Esophagus squamous epithelium (tissue), 5 donors: ENCODE measurements at places on chromosomes 16 and 17.

- no peak for DNase-seq
Measured at GRCh38 chr17:31269036-31269577, 27.9 kb downstream of the OMG start.

DNA sequence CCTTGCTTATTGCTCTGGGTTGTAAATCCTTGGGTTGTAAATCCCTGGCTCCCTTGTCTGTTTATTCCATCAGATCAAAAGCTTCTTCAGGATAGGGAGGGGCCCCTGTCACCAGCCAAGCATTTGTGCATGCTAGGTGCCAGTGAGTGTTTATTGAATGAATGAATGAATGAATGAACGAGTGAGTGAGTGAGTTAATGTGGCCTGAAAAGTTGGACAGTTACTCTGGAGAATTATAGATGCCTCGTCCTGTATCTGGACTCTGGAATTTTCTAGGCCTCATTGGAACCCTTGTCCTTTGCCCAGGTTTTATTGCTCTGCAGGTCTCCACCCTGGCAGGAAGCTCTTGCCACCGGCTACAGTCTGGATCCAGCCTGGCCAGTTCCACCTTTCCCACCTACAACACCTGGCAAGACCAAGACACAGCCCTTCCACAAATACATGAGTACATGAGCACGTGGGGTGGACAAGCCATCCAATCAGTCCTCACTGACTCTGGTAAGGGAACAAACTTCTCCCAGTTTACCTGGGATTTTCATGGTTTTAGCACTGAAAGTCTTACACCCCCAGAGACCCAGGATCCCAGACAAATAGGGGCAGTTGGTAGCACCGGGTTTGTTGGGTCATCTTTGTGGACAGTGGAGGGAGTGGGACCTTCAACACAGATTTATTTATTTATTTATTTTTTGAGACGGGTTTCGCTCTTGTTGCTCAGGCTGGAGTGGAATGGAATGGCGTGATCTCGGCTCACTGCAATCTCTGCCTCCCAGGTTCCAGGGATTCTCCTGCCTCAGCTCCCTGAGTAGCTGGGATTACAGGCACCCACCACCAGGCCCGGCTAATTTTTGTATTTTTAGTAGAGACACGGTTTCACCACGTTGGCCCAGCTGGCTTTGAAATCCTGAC lies 14.7 kb upstream of the CDH1 start:
- DNase-seq, result no peak

- DNase-seq, result no peak
Measured at GRCh38 chr16:69003500-69003899, 102.0 kb upstream of the HAS3 start.

GRCh38 chr17:38563362-38564253 lies 42.1 kb downstream of the SRCIN1 start:
- DNase-seq, result no peak

GRCh38 chr16:26087091-26087490 lies 395.3 kb downstream of the HS3ST4 start:
- no peak for DNase-seq

GRCh38 chr17:51057534-51057933 lies 63.1 kb downstream of the SPAG9 start:
- no peak for DNase-seq

DNA sequence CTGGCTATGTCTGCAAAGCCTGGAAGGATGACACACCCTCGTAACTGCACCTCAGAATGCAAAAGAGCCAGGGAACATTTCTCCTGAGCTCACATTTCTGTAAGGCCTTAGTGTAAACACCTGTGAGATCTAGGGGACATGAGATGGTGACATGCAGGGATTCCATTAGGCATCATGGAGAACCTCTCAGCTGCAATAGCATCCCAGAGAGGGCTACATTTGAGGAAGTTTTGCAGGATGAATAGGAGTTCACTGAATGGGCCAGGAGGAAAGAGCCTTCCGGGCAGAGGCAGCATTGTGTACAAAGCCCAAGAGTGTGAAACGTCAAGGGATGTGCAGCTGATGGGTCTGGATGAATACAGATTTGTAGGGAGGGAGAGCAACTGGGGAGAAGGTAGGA lies 223.0 kb upstream of the RPL38 start:
- no peak for DNase-seq

DNA sequence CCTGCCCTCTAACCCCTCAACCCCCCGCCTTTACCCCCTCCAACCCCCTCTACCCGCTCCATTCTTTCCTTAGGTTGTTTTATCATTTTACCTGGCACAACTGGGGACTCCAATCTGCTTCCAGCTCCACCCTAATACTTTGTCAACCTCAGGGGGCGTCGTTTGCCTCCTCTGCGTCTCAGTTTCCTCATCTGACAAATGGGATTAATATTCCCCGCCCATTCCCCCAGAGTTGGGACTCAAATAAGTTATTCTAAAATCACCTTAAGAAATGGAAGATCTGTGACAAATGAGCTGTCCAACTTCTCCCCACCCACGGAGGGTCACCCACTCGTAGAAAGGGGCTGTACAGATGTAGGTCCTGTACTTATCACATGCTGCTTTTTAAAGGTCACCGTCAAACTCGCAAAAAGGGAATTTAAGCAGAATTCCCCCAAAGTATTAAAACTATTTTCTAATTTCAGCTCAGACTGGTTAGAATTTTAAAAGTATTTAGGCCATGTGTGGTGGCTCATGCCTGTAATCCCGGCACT lies 40.6 kb upstream of the CPNE2 start:
- no peak for DNase-seq

- DNase-seq, result no peak
Measured at GRCh38 chr17:75077496-75078283, 10.1 kb upstream of the SLC16A5 start.

- no peak for DNase-seq
Measured at GRCh38 chr16:28504707-28505404, 1.8 kb downstream of the IL27 start.

GRCh38 chr16:50198802-50199403 lies 45.8 kb downstream of the TENT4B start:
- no peak for DNase-seq

DNA sequence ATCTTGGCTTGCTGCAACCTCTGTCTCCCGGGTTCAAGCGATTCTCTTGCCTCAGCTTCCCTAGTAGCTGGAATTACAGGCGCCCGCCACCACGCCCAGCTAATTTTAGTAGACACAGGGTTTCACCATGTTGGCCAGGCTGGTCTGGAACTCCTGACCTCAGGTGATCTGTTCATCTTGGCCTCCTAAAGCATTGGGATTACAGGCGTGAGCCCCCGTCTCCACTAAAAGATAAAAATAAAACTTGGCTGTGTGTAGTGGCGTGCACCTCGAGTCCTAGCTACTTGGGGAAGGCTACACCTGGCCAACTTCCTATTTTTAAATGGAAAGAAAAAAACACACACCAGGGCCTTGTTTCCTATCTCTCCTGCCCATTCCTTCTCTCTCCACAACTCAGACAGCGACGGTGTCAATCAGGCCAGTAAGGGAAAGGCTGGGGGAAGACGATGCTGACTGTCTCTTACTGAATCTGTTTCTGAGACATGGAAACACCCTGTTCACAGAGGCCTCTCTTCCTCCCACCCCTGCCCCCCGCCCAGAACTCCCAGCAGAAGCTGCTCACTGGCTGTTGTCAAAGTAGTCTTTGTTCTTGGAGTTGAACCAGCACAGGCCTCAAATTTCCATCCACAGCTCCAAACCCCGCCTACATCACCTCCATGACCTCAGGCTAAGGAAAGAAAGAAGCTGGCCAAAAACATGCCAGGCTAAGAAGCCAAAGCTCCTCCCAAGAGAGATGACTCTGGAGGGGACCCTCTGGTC lies 96.6 kb downstream of the NXN start:
- DNase-seq, result no peak

DNA sequence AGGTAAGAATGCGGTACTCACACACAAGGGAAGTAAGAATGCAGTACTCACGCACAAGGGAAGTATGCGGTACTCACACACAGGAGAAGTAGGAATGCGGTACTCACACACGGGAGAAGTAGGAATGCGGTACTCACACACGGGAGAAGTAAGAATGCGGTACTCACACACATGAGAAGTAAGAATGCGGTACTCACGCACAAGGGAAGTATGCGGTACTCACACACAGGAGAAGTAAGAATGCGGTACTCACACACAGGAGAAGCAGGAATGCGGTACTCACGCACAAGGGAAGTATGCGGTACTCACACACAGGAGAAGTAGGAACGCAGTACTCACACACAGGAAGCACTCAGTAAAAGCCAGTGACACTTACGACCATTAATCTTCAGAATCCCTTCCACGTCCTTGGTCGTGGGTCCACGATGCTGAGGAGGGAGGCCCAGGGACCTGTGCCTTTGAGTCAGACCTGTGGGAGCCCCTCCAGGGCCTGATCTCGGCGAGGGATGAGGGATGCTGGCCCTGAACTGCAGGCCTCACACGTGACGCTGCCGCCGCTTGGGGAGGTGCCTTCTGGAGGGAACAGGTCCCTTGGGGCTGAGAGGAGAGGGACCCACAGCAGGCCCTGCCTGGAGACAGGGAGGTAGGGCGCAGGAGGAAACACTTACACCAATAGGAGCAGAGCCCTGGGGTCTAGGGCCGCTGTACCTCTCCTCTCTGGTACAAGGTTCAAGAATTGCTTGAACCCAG lies 20.2 kb downstream of the ABR start:
- DNase-seq, result no peak

GRCh38 chr17:1110541-1110861 lies 69.3 kb downstream of the ABR start:
- DNase-seq, result no peak

- DNase-seq, result no peak
Measured at GRCh38 chr17:57945996-57946797, 9.0 kb downstream of the CUEDC1 start.
